ENCODE measurements at places on chromosomes 12 and 14.

GRCh38 chr12:45775964-45776363 lies 46.5 kb downstream of the ARID2 start:
- DNase-seq, result no peak

- DNase-seq, result no peak
Observed at GRCh38 chr12:132530447-132530846, 40.5 kb downstream of the FBRSL1 start.

GRCh38 chr12:126763359-126763758 lies 1503.6 kb upstream of the TMEM132C start:
- DNase-seq, result no peak

DNA sequence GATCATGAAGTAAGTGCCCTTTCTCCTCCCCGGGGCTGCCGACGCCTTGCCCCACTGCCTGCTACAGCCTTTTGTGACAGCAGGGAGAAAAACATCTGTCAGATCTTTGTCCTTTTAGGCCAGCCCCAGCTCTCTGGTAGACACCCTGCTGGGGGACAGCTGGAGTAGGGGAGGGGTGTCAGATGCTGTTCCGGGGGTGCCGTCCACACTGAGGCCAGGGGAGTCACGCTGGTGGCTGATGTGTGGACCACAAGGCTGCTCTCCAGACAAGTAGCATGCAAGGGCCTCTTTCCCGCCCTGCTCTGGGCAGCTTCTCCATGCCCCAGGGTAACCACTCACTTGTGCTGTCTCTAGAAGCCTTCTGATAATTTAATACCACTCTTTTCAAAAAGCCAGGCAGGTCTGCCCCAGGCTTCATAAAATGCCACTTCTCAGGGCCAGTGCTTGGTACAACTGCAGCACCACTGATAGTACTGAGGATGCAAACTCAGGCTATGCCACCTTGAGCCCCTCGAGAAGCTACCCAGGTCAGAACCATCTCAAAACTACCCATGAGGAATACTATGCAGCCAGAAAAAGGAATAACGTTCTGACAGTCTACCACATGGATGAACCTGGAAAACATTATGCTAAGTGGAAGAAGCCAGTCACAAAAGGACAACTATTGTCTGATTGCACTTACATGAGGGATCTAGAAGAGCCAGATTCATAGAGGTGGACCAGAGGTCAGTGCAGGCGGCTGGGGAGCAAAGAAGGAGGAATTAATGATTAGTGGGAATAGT lies 66.0 kb upstream of the RIN3 start:
- DNase-seq, result no peak

DNA sequence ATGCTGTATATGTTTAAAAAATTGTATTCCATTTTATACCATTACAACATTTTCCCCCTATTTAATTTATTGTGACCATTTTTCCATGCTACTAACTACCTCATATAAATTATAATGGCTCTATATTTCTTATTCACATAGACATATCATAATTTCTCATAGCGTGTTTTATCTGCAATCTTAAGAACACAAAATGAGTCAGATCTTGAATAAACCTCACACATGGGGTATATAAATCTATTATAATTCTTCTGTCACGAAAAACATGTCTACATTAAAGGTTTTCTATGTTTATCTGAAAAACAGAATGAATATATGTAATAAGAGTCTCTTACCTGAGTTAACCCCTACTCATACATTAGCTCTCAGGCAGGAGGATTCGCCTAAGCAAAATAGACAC lies 50.5 kb upstream of the ERGIC2 start:
- no peak for DNase-seq

DNA sequence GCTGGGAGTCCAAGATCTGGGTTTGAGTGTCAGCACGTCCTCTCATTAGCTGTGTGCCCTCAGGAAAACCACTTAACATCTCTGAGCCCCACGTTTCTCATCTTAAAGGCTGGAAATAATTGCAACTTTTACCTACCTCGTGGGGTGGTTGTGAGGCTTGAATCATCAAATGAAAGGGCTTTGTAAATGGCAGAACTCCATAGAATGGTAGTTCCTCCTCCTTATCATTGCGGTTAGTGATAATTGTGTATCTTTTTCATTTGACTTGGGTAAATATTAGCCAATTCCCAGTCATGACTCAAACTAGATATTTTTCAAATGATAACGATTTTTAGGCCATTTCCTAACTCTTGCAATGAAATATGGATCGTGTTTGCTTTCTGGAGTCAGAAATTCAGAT lies 205.5 kb downstream of the CHST11 start:
- no peak for DNase-seq

GRCh38 chr12:108613548-108613947 lies 15.7 kb upstream of the TMEM119 start:
- no peak for DNase-seq

DNA sequence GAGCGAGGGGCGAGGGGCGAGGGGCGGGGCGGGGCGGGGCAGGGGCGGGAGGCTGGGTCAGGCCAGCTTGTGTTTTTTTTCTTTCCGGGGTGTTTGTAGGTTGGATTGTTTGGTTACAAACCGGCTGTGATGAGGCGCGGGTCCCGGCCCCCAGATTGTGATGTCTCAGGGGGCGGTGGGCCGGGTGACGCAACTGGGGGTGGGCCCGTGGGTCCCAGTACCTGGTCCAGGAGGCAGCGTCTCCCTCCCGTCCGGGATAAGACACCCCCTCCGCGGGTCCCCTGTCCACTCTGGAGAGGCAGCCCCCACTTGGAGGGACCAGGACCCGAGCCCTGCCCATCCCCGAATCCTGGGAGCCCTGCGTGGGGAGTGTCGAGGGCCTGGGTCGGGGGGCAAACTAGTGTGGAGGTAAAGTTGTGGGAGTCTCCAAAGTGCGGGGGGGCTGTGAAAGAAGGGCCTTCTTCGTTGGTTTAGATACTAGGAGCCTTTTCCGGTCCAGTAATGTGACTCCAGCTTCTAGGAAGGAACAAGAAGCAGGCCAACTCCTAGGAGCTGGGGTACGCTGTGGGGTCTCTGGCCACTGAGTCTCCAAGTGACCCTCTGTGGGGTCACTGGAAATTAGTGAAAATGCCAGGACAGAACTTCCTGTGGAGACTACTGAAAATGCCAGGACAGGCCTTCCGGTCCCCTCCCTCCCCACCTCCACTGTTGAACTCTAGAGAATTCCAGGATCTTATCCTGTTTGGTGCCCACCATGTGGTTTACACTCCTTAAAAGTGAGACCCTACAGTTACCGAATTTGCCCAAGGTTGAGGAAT lies 579 bp upstream of the CLMN start:
- DNase-seq, result no peak

GRCh38 chr12:1857086-1857485 lies 36.7 kb downstream of the LRTM2 start:
- DNase-seq, result no peak

- no peak for DNase-seq
Observed at GRCh38 chr14:35989736-35990135, 163.6 kb downstream of the BRMS1L start.
